ENCODE measurements at places on chromosomes 7 and 10.
A peak's percentile ranks its signal among the peaks of the same experiment; 100 is the strongest.

GRCh38 chr10:44422570-44423101 lies 37.7 kb upstream of the CXCL12 start:
- no peak for DNase-seq

DNA sequence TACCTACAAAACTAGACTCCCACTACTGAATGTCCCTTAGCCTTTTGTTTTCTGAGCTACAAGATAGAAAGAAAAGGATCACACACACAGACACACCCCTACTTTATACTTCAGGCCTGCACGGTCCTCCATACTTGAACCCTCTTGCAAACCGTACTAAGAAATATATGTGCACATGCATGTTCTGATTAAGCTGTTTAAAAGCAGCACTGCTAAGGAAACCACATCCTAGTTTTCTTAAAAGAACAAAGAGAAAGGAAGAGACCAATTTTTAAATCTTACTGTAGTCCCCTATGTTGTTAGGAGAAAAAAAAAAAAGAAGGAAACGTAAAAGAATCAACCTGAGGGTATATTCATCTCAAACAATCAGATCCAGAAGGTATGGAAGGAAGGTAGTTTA lies 501.2 kb downstream of the PARD3 start:
- DNase-seq = no peak

GRCh38 chr10:22712956-22713852 lies 1.2 kb downstream of the PIP4K2A start:
- DNase-seq = no peak

GRCh38 chr10:3887885-3888476 lies 103.0 kb upstream of the KLF6 start:
- DNase-seq = peak; percentile 90

GRCh38 chr7:29194594-29195427 lies at the start of gene CHN2:
Gene CHN2, plus strand, starts transcription at chr7:29194775.
- no peak for DNase-seq

DNA sequence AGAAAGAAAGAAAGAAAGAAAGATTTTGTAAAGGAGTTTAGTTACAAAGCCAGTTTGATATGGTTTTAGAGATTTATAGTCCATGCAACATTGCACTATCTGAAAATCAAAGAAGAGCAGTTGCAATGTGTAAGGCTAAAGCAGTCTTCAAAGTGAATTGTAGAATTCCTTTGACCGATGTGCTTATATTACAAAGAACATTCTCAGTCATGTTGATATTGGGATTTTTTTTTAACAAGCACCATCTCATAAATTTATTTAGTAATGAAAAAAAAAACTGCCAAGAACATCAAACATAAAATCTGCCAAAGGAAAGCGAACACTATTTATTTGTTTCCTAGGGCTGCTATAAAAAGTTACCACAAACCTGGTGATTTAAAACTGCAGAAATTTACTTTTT lies 133.3 kb downstream of the DGKB start:
- DNase-seq = no peak
